Activated T-cell treated with anti-CD3 and anti-CD28 coated beads for 48 hours (primary cell): ENCODE measurements at places on chromosomes 5 and 9.
A peak's percentile ranks its signal among the peaks of the same experiment; 100 is the strongest.

GRCh38 chr9:129027685-129028191 lies 393 bp downstream of the SH3GLB2 start:
- DNase-seq, result no peak

DNA sequence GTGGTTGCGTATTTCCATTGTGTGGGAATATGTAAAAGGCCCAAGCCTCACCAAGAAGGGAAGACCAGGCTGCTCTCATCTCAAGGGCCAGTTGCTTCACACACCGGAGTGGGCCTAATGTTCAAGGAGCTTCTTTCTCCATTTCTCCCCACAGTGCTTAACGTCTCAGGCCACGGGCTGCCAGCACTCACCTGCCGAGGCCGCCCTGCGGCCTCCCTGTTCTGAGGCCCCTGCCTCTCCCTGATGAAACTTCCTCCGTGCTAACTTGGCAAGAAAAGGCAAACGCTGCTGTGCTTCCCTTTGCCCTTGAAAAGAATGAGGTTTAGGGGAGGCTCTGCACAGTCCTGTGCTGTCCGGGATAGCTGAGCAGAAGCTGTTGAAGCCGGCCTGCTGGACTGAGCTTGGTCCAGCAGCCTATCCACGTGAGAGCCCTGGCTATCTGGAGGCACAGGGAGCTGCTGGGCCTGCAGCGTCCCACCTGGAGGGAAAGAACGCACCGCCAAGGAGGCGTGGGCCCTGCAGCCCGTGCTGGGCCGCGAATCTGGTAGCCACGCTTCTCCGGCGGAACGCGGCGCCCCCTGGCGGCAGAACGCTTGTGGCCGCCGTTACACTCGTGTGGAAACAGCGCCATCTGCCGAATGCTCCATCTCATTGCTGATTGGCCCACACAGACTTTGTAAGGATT lies 73.5 kb upstream of the PRSS3 start:
- DNase-seq, result peak; percentile 87

DNA sequence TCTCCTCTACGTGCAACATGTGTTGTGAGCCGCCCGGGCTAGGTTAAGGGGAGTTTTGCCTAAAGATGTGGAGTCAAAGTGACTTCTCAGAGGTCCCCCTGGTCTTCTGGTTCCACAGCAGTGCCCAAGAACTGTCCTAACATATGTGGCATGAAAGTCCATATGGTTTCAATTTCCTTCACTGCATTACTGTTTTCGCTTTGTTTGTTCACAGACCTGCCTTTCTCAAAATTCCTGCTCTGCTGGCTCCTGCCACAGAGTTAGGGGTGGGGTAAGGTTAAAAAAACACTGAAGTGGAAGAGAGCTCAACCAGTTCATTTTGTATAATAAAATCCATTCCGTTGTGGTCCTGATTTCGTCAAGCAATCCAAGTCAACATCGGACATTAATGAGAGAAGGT lies 289.4 kb downstream of the DMAC1 start:
- no peak for DNase-seq

DNA sequence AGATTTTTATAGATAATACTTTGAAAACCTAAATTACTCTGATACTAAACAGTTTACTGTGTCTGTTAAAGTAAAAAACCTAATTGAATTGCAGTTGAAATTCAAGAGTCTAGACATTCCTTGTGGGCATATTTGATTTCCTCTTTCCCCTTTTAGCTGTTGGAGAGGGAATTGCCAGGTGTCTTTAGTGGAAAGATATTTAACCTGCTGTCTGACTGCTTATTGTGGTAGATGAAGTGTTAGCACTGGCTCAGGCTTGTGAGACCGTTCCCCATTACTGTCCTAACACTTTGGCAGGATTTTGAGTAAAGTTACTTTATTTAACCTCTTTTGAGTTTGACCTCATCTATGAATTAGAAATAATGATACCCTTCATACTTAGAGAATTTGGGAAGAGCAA lies 16.4 kb downstream of the MAP3K1 start:
- no peak for DNase-seq
